Islet precursor cell (in vitro differentiated cells): ENCODE measurements at places on chromosomes 12 and 14.

- DNase-seq = peak; percentile 90
These were observed 135.7 kb downstream of the PPM1H start for GRCh38 chr12:62799126-62799736.

DNA sequence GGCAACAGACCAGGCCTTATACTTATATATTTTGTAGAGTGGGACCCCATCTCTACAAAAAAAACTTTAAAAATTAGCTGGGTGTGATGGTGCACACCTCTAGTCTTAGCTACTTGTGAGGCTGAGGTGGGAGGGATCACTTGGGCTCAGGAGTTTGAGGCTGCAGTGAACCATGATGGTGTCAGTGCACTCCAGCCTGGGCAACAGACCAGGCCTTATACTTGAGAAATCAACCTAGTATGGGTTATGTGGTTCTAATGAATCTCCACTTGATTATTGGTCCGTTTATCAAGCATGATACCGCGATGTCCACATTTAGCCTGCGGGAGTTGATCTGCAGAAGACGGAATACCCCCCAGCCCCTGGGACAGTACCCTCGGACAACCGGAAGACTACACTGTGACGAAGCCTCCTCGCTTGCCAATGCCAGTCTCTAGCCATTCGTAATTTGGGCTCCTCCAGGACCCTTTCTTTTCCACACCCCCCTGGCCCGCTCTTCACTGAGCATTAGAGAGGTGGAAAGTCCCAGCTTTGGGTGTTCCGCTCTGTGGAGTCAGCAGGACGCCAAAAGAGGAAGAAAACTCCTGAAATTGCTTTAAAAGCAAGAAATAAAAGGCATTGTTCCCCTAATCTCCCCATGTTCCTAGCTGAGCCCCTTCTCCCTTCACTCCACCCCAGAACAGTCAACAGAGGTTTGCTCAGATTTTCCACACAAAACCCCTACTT is 19.4 kb downstream of the LTBP2 start:
- no peak for DNase-seq

DNA sequence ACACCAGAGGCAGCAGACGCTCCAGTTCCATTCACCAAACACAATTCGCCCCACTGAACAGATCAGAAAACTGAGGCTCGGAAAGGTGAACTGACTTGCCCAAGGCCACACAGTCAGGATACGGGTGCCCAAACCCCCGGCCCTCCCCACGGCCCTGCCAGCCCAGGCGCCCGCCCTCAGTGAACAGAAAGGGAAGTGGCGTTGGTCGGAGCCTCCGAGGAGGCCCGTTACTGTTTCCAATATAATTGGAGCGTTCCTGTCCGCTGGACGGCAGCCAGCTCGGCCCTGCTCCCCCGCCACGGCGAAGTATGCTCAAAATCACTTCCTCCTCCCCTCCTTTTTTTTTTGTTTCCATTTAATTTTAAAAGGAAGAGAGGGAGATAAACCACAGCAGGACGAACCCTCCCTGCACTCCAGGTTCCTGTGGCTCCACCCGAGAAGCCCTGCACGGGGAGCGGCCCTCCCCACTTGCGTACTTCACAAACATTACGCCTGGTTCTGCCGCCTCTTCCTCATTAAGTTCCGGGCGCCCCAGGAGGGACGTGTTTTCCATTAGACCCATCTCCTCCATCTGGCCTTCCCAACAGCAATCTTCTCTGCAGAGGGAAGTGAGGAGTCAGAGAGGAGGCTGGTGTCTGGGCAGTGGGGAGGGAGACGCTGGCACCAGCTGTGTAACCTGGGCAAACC is 61.1 kb downstream of the NCOR2 start:
- DNase-seq = no peak

GRCh38 chr12:93153321-93153720 is 224.2 kb upstream of the EEA1 start:
- peak; percentile 57 for DNase-seq

GRCh38 chr14:21019366-21019765 is 5.5 kb downstream of the NDRG2 start:
- DNase-seq = peak; percentile 45

DNA sequence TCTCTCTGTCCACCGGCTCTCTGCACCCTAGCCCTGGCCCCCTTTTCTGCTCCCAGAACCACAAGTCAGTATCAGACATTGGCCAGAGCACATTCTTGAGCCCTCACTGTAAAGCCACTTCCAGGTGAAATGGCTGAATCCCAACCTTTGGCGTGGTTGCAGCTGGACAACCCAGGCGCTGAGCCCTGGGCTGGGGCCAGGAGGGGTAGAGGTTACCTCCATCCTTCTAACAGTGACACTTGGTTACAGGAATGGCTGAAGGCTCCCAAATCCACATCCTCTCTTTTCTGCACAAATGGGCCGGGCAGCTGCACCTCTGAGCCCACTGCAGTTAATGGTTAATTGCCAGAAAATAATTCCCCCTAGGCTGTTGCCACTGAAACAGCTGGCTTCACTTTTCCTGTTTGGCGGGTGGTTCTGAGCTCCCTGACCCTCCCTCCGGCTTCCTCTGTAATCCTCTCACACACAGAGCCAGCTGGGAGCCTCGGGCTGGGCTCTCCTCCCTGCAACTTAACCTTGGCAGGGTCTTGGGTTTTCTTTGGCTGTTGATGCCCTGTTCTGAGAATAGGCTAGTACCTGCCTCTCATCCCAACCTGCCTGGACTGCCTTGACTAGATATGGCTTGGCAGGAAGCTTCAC is 44.1 kb downstream of the TSPAN11 start:
- DNase-seq = peak; percentile 89

GRCh38 chr12:113392520-113392919 is 11.2 kb downstream of the SDS start:
- DNase-seq = no peak
